ENCODE measurements at places on chromosomes 1 and 21.

DNA sequence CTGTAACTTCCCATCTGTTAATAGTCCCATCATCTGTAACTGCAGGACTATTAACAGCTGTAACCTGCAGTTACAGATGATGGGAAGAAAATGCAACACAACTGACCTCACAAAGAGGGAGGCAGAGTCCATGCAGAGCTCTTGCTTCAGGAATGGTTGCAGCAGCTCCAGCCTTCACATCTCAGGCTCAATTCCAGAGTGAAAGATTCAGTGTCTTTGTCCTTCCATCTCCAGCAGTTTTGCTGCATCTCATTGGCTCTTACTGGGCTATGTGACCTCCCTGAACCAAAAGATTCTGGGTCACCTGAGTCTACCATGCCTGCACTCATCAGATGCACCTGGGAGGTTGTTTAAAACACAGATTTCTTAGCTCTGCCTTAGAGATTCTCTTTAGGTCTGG, 686.7 kb downstream of the MATN1 start:
- no peak overlapping the region for H3K27ac ChIP-seq
- H3K27me3 ChIP-seq, result no peaks in the 10 kb centered on the region
- no peaks in the 10 kb centered on the region for H3K36me3 ChIP-seq

DNA sequence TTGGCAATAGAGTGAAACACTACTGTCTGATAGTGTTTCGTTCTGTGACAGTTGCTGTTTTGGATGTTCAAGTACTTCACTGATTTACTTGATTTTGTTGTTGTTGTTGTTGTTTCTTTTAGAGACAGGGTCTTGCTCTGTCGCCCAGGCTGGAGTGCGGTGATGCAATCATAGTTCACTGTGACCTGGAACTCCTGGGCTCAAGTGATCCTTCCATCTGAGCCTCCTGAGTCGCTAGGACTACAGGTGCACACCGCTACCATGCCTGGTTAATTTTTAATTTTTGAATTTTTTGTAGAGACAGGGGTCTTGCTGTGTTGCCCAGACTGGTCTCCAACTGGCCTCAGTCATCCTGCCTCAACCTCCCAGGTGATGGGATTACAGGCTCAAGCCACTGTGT, 2.3 kb downstream of the ATF6 start:
- peaks cover 59% of the 10 kb centered on the region for H3K4me1 ChIP-seq
- no peak overlapping the region for H3K27ac ChIP-seq
- H3K27me3 ChIP-seq, result no peaks in the 10 kb centered on the region
- DNase-seq, result no peak
- no peak overlapping the region for H3K4me3 ChIP-seq

DNA sequence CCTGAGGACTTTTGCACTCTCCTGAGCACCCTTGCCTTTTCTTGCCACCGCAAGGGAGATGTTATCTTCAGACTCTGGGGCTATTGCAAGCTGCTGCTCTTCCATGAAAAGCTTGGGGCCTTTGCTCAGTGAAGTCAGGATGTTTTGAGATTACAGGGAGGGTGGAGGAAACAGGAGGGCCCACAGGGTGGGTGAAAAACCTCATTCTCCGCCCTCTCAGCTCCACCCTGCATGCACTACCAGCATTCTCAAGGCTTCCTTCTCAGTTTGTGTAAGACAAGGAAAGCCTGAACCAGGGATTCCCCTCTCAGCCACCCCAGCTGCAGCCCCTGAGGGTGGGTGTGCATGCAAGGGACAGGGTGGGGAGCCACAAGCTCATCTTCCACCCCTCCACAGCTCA, 25.8 kb upstream of the ZNF648 start:
- no peak overlapping the region for H3K27ac ChIP-seq
- H3K4me3 ChIP-seq, result no peak overlapping the region
- no peaks in the 10 kb centered on the region for H3K36me3 ChIP-seq
- no peak for DNase-seq
- no peaks in the 10 kb centered on the region for H3K27me3 ChIP-seq

- H3K36me3 ChIP-seq, result no peaks in the 10 kb centered on the region
- peak; percentile 77 for DNase-seq
- no peak overlapping the region for H3K27ac ChIP-seq
- H3K27me3 ChIP-seq, result no peaks in the 10 kb centered on the region
- peaks cover 11% of the 10 kb centered on the region for H3K4me1 ChIP-seq
- H3K4me3 ChIP-seq, result no peak overlapping the region
Measured at GRCh38 chr1:42966688-42967612, 8.3 kb upstream of the SLC2A1 start.

DNA sequence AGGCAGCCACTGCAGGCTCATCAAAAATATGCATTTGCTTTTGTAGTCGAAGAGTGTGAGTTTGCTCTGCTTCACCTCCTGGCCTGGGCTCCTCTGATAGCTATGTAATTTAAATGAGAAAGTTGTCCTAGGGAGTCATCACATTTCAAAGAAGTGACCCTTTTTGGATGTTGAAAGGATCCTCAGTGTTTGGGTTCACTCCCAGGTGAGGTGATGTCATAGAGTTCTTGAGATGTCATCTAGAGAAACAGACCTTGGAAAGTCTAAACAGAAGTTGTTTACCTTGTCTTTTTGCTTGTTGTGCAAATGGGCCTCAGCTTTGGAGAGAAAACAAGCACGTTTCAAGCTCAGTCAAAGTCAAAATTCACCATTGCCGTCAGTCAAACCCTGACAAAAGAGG, 92.0 kb upstream of the BARHL2 start:
- H3K27me3 ChIP-seq, result no peaks in the 10 kb centered on the region
- H3K27ac ChIP-seq, result no peak overlapping the region
- no peaks in the 10 kb centered on the region for H3K36me3 ChIP-seq
